ENCODE measurements at places on chromosomes 3 and 15. TPM values are rescaled to one million over a fixed set of nuclear protein-coding genes. Genes with fewer than 3 reads are reported as not detected.

Gene RTP1
- total RNA-seq: not detected

Gene ROBO2
- total RNA-seq: 83.8 TPM

Gene LRRK1
- total RNA-seq: 1.6 TPM

Gene CHRFAM7A
- 0.96 TPM for total RNA-seq

Gene PPP1R14D
- 1.5 TPM for total RNA-seq

Gene DPP8
- total RNA-seq: 30.7 TPM

Gene KNG1
- not detected for total RNA-seq

- H3K4me3 ChIP-seq: no peak overlapping the region
- H3K27me3 ChIP-seq: no peaks in the 10 kb centered on the region
- H3K4me1 ChIP-seq: peaks cover 31% of the 10 kb centered on the region
- H3K36me3 ChIP-seq: no peaks in the 10 kb centered on the region
- peak overlapping the region; percentile 54 for H3K27ac ChIP-seq
- DNase-seq: no peak
Measured at GRCh38 chr3:112407214-112407887, 74.4 kb downstream of the CD200 start.

DNA sequence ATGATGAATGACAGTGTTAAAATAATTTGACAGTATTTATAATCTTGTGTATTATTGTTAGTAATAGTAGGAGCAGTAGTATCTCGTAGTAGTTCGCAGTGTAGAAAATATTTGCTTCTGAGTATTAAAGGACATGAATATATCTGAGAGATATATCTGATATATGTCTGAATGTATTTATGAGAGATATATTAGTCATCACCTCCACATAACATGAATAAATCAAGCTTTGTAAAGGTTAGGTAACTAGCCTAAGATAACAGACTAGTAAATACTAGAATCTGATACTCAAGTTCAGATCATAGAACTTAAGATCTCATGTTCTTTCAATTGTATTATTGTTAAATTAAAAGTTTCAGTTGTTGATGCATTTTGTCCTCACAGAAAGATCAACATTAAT is 130.5 kb downstream of the UBE2E2 start:
- peaks cover 12% of the 10 kb centered on the region for H3K4me1 ChIP-seq
- H3K27me3 ChIP-seq: no peaks in the 10 kb centered on the region
- H3K27ac ChIP-seq: no peak overlapping the region
- DNase-seq: no peak
- H3K36me3 ChIP-seq: no peaks in the 10 kb centered on the region

DNA sequence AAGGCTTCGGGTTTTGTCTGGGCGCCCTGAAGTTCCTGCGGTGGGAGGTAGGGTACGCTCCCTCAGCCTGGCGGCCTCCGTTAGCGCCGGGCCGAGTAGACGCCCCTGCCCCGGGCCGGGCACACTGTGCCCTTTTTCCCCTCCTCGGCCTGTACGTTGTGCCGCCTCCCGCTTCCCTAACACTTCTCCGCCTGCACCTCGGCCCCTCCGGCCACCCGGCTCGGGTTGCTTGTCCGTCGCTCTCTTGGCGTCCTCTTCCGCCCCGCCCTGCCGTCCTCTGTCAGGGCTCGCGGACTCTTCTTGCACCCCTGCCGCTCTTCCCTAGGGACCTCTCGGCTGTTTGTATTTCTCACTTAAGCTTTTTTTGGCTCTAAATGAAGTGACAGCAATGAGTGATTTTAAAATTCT is 384 bp downstream of the KNL1 start:
- no peaks in the 10 kb centered on the region for H3K27me3 ChIP-seq
- peaks cover 4% of the 10 kb centered on the region for H3K36me3 ChIP-seq
- peak; percentile 43 for DNase-seq

DNA sequence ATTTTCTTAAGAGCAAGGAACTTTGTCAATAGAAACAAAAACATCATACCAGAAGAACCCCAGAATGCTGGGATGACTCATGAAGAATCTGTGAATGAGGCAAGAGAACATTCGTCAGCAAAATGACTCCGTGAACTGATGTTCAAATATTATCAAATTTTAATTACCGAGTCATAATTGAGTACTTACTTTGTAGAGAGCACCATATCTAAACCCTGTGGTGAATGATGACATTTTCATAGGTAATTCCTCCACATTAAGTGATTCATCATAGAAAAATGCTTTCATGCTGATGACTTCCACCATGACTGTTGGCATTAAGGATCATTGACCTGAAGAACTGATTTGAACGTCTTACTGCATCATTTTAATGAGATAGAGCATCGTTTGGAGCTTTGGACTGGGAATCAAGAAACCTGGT is 56.3 kb downstream of the PPARG start:
- no peak overlapping the region for H3K4me3 ChIP-seq
- no peaks in the 10 kb centered on the region for H3K36me3 ChIP-seq
- H3K27me3 ChIP-seq: no peaks in the 10 kb centered on the region
- DNase-seq: no peak
- no peaks in the 10 kb centered on the region for H3K4me1 ChIP-seq

DNA sequence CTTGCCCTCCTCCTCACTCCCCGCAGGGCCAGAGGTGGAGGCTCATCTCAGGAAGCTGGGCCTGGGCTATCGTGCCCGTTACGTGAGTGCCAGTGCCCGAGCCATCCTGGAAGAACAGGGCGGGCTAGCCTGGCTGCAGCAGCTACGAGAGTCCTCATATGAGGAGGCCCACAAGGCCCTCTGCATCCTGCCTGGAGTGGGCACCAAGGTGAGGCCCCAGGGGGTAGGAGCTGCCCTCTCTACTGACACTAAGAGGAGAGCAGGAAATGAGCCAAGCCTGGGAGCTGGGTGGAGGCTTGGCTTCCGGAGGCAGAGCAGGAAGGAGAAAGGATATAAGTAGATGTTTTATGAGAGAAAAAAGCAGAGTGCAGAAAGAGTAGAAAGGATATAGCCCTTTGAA is 4.9 kb downstream of the OGG1 start:
- H3K27me3 ChIP-seq: no peaks in the 10 kb centered on the region
- no peak overlapping the region for H3K27ac ChIP-seq
- peaks cover 9% of the 10 kb centered on the region for H3K4me1 ChIP-seq
- peaks cover 17% of the 10 kb centered on the region for H3K36me3 ChIP-seq
- H3K4me3 ChIP-seq: no peak overlapping the region
- DNase-seq: no peak
